ENCODE measurements at places on chromosomes 13 and 19.

- DNase-seq = no peak
These were observed 8.4 kb downstream of the PALM3 start for GRCh38 chr19:14053500-14053899.

GRCh38 chr13:109204657-109205056, 575.2 kb downstream of the MYO16 start:
- no peak for DNase-seq

DNA sequence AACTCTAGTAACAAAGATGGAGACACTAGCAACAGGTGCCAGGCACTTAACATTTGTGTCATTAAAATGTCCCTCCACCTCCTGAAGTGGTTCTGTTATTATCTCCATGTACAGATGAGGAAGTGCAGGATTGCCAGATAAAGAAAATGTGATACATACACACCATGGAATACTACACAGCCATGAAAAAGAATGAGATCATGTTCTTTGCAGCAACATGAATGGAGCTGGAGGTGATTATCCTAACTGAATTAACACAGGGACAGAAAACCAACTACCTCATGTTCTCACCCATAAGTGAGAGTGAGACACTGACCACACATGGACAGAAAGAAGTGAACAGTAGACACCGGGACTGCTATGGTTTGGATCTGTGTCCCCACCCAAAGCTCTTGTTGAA, 60.5 kb downstream of the ZNF557 start:
- no peak for DNase-seq

DNA sequence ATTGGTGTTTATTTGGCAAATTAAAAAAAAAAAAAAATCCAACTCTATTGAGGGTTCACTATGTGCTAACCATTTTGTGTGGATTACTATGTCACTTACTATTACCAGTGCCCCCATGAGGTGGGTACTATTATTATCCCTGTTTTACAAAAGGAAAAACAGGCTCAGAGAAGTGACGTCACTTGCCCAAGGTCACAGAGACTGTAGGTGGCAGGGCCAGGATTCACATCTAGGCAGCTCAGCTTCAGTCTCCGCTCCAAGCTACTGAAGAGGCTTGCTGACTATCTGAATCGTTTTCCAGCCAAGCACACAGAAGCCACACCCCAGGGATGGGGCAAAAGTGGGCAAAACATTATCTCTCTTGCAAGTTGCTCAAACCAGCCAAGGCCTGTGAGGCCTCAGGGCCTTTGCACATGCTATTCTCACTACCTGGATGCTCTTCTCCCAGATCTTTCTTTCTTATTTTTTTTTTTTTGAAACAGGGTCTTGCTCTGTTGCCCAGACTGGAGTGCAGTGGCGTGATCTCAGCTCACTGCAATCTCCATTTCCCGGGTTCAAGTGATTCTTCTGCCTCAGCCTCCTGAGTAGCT, 4.8 kb upstream of the ANGPTL8 start:
- no peak for DNase-seq

DNA sequence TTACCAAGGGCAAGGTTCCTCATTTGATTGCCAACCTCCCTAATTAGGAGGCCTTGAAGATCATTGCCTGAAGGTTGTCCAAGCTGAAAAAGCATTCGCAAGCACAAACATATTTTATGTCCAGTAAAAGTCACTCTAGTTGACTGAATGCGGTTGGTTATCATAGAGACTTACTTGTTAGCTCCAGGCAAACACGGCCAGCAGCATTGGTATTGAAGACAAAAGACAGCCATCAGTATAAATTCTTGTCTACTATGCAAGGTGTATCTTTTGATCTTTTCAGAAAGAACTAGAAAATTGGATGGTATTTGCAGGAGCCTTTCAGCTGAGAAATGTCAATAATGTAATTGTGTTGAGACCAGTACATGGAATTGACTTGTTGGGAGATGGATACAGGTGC, 129.9 kb downstream of the GPC6 start:
- no peak for DNase-seq

GRCh38 chr19:33719366-33720154, 77.1 kb upstream of the KCTD15 start:
- no peak for DNase-seq

- DNase-seq = no peak
These were observed 29.7 kb downstream of the USPL1 start for GRCh38 chr13:30647420-30647819.

DNA sequence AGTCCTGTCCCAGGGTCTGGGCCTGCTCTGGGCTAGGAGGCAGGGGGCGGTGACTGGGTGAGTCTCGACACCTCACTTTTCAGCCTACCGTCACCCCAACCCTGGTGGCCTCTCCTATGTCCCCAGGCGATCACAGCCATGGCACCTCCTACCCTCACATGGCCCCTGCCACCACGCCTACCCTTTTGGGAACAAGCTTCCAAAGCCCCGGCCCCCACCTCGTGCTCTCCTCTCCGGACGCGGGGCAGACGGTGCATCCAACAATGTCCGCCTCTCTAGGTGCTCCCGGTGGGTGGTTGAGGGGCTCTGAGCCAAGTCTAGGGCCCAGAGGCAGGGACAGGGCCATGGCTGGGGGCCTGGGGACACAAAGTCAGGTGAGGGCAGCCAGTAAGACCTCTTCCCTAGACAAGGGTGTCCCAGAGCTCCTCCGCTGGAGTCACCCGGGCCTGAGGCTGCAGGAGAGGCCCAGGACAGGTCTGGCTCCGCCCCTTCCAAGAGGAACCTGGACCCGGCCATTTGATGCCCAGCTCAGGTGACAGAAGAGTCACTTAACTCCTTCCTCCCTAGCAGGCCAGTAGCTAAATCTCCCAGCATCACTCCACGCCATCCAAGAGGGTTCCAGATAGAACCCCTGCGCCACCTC, at the start of gene SYNE4:
Gene SYNE4 (minus strand): TSS at position 478 of the 643 bp plus-strand sequence. CDS start 132 bp downstream, at position 346.
- DNase-seq = no peak

DNA sequence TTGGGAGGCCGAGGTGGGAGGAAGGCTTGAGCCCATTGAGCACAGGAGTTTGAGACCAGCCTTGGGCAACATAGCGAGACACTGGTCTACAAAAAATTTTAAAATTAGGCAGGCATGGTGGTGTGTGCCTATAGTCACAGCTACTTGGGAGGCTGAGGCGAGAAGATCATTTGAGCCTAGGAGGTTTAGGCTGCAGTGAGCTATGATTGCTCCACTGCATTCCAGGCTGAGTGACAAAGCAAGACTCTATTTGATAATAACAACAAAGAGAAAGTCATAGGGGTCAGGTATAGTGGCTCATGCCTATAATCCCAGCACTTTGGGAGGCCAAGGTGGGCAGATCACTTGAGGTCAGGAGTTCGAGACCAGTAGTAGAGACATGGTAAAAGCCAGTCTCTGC, 4.6 kb upstream of the SLC44A2 start:
- no peak for DNase-seq

GRCh38 chr13:93227280-93227877, 772 bp downstream of the GPC6 start:
- DNase-seq = no peak

DNA sequence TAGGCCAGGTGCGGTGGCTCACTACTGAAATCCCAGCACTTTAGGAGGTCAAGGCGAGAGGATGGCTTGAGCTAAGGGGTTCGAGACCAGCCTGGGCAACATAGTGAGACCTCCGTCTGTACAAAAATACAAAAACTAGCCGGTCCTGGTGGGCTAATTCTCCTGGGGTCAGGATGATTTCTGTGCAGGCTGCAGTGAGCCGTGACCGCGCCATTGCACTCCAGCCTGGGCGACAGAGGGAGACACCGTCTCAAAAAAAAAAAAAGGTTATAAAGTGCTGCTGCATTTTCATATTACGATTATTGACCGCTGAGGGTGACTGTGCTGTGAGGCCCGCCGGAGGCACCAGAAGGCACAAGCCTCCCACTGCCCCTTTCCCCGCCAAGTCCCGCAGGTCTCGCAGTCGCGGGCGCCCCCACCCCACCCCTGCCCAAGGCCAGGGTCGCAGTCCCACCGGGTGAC, 477 bp upstream of the PLEKHF1 start:
- DNase-seq = peak; percentile 62

DNA sequence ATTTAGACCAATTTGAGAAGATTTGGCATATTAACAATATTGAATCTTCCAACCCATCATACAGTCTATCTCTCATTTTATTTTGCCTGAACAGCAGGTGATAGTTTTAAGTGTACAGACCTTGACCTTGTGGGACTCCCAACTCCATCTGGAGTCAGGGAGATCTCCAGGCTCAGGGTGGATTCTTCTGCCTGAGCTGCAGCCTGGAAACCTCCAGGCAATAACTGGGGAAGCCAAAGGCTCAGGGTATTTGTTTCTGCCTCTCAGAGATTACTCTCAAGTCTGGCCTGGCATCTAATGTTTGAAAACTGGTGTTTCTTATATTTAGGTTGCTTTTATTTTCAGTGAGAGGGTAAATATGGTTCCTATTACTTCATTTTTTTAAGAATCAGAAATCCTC, 102.1 kb upstream of the C1QTNF9B start:
- no peak for DNase-seq

GRCh38 chr13:45108716-45109101, 11.6 kb upstream of the GTF2F2 start:
- DNase-seq = no peak
